ENCODE measurements at places on chromosomes 16 and 17.

DNA sequence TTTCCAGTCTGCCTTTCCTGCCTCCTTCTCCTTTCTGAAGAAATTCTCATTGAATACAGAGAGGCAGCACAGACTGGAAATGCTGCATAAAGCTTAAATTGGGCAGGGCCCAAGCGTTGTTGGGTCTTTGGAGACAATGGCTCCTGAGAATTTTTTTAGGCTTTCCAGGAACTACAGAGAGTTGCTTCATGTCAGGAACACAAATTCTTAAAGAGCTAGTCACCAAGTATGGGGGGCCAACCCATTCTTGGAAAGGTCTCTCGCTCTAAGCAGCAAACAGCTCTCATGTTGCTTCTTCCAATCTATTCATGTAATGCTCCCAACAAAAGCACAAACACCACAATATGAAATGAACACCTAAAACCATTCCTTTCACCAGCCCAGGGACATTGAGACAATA lies 6.9 kb downstream of the HNF1B start:
- DNase-seq = no peak

DNA sequence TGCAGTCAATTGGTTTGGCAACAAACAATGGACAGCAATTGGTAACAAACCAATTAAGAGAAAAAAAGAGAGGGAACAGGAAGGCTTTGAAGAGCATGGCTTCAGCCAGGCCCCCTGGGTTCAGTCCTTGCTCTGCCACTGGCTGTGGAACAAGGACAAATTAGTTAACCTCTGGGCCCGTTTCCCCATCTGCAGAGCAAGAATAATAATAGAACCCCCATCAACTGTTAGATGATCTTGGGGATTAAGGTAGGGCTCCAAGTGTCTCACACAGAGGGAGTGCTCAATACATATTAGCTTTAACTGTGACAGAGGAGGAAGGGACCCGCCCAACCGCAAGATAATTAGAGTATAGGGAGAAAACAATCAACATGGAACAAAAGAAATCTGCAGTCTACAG lies 55.2 kb downstream of the PECAM1 start:
- no peak for DNase-seq

DNA sequence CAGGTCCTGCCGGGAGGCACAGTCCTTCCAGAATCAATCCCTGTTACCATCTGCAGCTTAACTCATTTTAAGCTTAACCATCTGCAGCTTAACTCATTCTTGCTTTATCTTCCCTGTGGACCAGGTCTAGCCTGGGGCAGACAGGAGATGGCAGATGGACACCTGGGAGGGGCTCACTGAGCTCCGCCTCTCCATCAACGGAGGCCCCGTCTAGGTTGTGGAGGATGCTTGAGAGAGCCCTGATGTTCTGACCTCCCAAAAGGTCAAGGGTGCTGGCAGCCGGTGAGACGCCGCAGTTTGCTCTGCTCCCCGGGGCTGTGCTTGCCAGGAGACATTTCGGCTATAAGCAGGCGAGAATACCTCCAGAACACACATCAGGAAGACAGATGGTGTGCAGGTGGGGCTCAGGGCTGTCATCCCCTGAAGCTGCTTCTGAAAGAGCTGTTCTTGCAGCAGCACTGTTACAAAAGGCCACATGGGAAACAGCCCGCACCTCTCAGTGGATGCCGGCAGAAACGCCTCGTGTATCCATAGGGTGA lies 41.3 kb downstream of the BAIAP2 start:
- DNase-seq = no peak

GRCh38 chr16:12681653-12682052 lies 122.0 kb downstream of the CPPED1 start:
- DNase-seq = no peak

DNA sequence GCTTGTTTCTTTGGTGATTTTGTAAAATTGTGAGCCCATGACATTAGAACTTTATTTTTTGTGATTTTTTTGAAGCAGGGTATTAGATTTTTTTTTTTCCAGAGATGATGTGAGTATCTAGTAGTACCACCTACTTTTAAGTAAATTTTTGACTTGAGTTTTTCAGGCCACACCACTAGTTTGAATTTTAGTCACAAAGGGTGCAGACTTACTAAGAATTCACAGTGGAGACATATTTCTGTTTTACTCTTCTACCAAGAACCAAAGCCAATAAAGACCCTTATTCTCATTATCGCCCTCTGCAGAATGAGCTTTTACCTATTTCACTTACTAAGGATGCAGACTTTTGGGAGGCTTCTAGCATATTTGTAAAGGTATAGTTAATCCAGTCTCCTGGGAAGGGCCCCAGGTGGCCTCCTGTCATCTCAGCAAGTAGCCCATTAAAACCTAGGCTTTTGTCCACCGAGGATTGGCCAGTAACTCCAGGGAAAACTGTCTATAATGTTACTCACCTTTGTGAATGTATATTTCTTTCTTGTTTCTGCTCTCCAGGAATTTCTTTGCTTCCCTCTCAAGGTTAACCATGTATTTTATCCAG lies 30.6 kb downstream of the NLK start:
- no peak for DNase-seq

GRCh38 chr16:85718682-85719081 lies 29.9 kb upstream of the GINS2 start:
- no peak for DNase-seq

DNA sequence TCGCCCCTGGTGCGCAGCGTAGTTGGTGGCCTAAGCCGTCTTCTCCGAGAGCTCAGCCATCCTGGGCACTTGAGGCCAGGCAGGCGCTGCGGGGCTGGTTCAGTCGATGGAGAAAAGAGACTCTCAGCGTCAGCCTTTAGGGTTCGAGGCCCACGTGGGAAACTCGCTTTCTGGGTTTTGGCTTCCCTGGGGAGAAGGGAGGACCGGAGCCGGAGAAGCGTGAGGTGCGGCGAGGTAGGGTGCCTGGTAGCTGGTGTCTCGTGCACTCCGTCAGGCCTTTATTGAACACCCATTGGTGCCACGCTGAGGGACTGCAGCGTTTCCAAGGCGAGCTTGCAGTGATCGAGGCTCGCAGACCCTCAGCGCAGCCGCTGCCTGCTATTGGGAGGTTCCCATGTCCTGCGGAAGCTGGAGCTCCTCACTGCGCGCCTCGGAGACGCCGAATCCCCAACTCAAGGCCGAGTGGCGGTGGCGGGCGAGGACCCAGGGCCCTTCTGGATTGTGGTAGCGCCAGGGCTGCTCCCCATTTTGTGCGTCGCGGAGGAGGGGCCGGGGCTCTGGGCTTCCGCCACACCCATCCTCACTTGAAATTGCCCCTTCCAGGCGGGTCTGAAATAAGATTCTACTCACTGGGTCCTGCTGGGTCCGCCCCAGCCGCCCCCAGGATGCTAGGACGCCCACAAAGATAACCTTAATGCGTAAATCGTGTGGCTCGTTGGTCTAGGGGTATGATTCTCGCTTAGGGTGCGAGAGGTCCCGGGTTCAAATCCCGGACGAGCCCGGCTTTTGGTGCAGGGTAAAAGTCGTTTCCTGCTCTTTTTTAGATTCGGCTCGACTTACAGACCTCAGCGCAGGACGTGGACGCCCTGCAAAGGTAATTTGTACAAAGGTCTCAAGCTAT lies 1.2 kb downstream of the OR1F1 start:
- no peak for DNase-seq

DNA sequence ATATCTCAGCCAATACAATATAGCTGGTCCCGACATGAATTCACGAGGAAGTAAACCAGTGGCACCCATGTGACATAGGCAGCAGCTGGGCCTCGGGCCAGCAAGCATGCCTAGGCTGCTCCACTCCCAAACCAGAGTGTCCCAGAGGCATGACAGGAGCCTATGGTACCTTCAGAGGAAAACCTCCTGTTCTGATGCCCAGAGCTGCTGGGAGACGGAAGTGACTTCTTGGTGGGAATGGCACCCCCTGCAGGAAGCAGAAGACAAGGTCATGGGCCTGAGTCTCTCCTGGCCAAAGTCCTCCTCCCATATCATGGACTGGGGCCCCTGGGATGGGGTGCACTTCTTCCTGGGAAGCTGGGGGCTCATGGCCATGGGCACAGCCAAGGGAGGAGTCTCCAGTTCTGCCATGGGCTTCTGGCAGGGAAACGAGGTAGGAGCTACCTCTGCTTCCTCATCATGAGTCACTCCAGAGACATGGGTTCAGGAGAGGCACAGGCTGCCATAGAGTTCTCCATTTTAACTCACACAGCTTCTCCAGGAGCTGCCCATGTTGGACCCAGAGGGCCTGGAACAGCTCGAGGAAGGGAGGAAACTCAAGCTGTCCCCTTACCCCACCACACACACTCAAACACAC lies 13.4 kb downstream of the FBF1 start:
- no peak for DNase-seq

DNA sequence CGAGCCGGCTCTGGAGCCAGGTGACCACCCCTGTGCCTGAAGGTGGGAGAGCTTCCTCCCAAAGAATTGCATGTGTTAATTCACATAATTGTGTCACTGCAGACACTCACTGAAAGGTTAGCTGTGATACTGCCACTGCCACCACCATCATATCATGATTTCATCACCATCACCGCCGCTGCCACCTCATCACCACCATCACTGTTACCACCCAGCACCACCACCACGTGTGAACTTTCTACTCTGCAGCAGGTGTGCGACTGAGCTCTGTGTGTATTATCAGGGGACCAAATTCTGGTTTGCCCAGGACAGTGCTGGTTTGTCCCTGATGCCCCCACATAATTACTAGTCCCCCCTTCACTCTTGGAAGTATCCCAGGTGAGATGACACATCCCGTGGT lies 15.2 kb downstream of the BCAR1 start:
- DNase-seq = no peak

GRCh38 chr16:57697896-57698537 lies 3.4 kb downstream of the DRC7 start:
- no peak for DNase-seq

- DNase-seq = no peak
Observed at GRCh38 chr16:15958703-15959348, 9.4 kb downstream of the ABCC1 start.

GRCh38 chr17:66483906-66484305 lies 181.5 kb downstream of the PRKCA start:
- DNase-seq = no peak
